ENCODE measurements at places on chromosomes 7 and 10. TPM values are rescaled to one million over a fixed set of nuclear protein-coding genes. Genes with fewer than 3 reads are reported as not detected.

The ZNF511 gene
- 44.8 TPM for total RNA-seq

The AKR1C2 gene
- 25.5 TPM for total RNA-seq

The CYP3A4 gene
- total RNA-seq: 0.70 TPM

DNA sequence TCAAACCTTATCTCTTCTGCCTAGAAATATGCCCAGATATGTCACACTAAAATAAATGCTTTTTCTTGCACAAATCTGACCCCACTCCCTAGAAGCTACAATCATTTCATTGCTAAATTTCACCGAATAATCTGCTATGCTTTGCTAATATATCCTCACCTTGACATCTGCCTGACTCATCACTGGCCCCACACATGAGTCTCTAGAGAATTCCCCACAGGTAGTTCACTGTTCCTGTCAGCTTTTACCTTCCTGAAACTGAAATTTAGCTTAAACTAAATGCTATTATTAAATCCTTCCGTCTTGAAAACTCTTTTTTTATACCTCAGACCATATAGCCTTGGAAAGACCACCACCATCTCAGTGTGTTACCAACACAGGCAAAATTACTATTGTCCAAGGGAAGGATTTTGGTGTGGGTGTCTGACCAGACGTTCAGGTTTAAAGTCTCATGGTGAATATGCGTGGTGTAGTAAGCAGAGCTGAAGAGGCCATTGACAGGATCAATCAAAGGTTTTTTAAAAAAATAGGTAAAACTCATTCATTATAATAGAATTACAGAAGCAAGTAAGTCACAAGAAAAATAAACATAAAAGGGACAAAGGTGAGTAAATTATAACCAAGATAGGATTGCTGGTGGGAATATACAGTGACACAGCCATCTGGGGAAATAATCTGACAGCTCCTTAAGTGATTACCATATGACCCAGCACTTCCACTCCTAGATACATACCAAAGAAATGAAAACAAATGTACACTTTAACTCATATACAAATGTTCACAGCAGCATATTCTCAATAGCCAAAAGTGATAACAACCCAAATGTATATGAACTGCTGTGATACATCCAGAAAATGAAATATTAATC is 173.5 kb downstream of the KMT2E start:
- DNase-seq: no peak

GRCh38 chr10:48306870-48307710 is 613 bp downstream of the MAPK8 start:
- DNase-seq: peak; percentile 80

DNA sequence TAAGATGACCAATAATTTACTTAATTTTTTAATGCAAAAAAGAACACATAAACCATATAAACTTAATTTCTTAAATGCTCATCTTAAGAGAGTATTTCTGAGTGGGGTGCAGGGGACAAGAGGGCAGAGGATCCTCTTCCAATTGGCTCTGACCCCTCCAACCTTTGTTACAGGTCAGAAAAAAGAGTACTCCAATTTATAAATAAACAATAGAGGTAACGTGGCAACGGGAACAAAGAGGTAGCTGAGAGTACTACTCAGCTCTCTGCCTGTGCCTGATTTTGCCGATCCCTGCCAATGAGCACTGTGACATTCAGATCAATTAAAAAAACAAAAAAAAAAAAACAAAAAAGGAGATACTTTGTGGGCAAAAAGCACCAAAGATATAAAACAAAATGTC is 307.9 kb downstream of the PARD3 start:
- DNase-seq: no peak

- no peak for DNase-seq
These were observed 17.5 kb upstream of the C10orf71 start for GRCh38 chr10:49281461-49281860.

The BTBD16 gene
- not detected for total RNA-seq

GRCh38 chr10:117257721-117258120 is 16.8 kb downstream of the SLC18A2 start:
- no peak for DNase-seq

- no peak for DNase-seq
These were observed 27.0 kb downstream of the GHRHR start for GRCh38 chr7:30990673-30991170.

GRCh38 chr10:127907411-127908105 is 655 bp downstream of the PTPRE start:
- DNase-seq: peak; percentile 75

DNA sequence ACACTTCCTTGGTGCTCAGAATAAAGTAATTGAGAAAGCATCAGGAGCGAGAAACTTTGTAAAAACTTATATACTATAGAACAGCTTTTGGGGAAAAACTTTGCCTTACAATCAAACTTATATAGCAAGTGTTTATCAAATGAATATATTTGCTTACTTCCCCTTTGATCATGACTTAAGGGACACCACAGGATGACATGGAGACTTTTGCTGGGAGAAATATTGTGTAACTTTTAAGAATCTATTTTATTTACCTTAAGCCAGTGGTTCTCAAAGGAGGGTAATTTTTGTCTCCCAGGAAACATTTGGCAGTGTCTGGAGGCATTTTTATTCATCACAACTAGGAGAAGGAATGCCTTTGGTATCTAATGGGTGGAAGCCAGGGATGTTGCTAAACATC is 173.8 kb upstream of the HABP2 start:
- DNase-seq: no peak

The HOXA6 gene
- not detected for total RNA-seq

DNA sequence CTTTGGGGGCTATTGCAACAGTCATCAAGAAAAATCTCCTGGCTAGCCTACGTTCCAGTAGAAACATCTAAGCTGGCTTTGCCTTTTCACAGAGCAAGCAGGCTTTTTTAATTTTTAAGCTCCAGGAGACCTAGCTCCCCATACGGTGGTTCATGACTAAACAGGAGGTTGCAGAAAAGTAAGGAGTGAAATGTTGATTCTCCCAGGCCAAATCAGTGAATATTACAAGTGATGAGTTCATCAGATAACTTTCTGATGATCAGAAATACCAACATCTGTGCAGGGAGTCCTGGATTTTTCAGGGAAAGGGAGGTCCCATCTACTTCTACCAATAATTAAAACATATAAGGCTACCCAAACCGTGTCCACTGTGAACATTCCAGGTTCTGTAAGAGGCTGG is 477.3 kb upstream of the CELF2 start:
- DNase-seq: no peak

DNA sequence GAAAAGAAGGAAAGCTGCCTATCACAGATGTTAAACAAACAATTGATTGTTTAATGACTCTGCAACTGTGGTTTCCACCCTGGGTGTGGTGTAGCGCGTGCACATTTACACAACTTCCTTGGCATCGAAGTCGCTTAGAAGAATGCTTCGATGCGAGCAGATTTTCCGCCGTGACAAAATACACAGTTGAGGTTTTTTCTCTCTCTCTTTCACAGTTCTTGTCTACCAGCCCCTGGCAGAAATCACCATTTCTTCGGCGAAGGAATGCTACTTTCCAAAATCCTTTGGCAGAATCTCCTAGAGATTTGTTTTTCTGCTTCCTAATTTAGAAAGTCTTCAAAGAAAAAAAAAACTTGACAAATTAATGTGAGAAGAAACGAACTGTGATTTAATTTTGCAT is 70.7 kb upstream of the C1QL3 start:
- DNase-seq: no peak

DNA sequence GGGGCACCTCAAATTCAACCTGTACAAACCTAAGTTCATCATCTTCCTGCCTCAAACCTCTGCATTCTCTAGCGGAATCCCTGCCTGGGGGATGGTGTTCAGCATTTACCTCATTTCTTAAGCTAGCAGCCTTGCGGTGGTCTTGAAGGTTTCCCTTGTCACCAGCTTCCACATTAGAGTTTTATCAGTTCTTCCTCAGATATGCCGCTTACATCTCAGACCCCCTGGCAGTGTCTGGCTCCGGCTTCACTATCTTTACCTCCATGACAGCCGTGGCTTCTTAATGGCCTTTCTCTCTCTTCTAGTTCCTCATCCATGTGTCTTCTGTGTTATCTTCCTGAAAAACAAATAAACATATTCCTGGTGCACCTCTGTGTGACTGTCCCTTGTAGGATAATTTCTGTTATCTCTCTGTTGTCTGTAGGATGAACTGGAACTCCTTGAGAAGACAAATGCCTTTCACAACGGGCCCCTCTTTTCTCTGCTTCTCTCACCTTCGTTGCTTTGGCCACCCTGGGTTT is 101.1 kb upstream of the BMPER start:
- no peak for DNase-seq

DNA sequence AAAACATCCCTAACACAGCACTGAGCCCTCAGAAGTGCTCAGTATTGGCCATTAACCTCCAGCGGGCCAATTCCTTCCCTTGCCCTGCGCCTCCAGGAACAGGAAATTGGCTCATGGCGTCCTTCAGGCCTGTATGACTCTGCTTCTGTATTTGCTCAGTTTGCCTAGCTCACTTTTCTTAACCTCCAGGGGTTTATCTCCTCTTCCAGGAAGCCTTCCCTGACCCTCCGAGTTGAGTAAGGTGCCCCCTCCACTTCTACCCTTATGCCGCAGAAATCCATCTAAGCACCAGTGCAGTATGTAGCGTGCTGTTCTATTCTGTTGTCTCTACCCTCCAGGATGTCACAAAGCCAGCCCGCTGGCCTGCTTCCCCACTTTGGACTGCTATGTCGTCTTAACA is 1.1 kb upstream of the SFXN4 start:
- no peak for DNase-seq

GRCh38 chr10:57988964-57989363 is 278.7 kb downstream of the IPMK start:
- no peak for DNase-seq

GRCh38 chr7:98641646-98642500 is 24.8 kb downstream of the NPTX2 start:
- DNase-seq: no peak

DNA sequence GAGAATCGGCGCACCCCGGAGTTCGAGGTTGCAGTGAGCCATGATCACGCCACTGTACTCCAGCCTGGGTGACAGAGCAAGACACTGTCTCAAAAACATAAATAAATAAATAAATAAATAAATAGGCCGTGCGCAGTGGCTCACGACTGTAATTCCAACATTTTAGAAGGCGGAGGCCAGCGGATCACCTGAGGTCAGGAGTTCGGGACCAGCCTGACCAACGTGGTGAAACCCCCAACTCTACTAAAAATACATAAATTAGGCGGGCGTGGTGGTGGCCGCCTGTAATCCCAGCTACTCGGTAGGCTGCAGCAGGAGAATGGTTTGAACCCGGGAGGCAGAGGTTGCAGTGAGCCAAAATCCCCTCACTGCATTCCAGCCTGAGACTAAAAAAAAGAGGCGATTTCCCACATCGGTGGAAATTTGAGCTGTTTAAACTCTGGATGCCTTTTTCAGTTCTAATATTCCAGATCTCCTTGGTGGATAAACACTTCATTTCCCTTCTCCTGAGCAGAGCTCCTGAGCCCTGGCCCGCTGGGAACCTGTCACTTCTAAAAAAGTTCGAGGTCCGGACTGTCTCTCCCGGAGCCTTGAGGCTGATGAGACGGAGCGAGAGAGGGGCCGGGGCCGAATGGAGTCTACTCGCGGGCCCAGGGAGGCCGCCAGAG is 2.0 kb upstream of the NFKB2 start:
- DNase-seq: no peak

Data from Right ventricle myocardium superior (tissue), 1 donor.